CD4-positive, alpha-beta T cell treated with Interleukin-6 at 100 ng/mL for 8 hours (primary cell): ENCODE measurements at places on chromosomes 11 and 22.

- no peak for DNase-seq
Observed at GRCh38 chr22:42844756-42845155, 12.3 kb downstream of the ARFGAP3 start.

GRCh38 chr11:62988276-62988675 lies 3.5 kb upstream of the SLC22A6 start:
- DNase-seq: no peak

GRCh38 chr11:131137046-131137445 lies 220.8 kb upstream of the SNX19 start:
- DNase-seq: no peak

GRCh38 chr11:103453915-103454709 lies 344.9 kb downstream of the DYNC2H1 start:
- no peak for DNase-seq

- DNase-seq: no peak
Observed at GRCh38 chr11:100740440-100740839, 53.4 kb downstream of the ARHGAP42 start.

DNA sequence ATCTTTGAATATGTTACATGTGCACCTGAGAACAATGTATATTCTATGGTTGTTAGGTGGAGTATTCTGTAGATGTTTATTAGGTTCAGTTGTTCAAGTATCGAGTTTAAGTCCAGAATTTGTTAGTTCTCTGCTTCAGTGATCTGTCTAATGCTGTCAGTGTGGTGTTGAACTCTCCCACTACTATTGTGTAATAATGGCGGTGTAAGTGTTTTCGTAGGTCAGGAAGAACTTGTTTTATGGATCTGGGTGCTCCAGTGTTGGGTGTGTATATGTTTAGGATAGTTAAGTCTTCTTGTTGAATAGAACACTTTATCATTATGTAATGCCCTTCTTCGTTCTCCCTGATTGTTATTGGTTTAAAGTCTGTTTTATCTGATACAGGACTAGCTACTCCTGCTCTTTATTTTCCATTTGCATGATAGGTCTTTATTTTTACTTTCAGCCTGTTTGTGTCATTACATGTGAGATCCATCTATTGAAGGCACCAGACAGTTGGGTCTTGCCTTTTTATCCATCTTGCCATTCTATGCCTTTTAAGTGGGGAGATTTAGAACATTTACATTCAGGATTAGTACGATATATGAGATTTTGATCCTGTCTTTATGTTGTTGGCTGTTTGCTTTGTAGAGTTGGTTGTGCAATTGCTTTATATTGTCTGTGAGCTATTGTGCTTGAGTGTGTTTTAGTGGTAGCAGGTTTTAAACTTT lies 121.6 kb downstream of the DDX10 start:
- no peak for DNase-seq

DNA sequence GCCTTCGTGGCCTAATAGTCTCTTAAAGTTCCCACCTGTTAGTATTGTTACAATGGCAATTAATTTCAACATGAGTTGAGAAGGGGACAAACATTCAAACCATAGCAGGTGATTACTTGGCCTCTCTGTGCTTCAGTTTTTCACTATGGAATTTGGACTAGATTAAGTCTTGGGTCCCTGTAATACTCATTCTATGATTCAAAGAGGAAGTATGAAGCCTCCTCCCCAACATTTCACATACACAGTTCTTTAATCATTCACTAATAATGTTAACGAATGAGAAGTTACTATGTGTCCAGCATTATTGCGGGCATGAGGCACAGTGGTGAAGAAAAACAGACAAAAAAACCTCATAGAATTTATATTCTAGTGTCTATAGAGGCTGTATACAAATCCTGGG lies 19.9 kb upstream of the USP47 start:
- no peak for DNase-seq

DNA sequence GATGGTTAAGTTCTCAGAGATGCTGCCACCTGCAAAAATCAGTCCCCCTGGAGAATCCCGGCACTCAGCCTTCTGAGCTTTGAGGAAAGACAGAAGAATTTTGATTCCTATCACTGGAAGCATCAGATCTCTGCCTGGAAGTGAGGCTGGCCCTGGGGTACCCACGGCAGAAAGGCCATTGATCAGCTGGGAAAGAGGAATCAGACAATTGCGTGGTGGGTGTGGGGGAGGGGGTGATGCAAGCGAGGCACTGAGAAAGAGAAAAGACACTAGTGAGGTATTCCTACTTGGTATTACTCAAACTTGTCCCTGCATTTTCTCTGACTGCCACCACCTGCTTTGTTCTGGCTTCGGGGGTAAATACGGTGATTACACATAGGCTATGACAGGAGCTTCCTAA lies 96.1 kb downstream of the FEZ1 start:
- DNase-seq: no peak

GRCh38 chr11:81907996-81908395 lies 825.7 kb downstream of the FAM181B start:
- no peak for DNase-seq

GRCh38 chr11:132115454-132115853 lies 745.0 kb downstream of the NTM start:
- no peak for DNase-seq
